Stimulated activated CD8-positive, alpha-beta memory T cell treated with anti-CD3 and anti-CD28 coated beads, Interleukin-15, amount 100 ng/mL, for 1 hour (primary cell): ENCODE measurements at places on chromosomes 6 and 20.

DNA sequence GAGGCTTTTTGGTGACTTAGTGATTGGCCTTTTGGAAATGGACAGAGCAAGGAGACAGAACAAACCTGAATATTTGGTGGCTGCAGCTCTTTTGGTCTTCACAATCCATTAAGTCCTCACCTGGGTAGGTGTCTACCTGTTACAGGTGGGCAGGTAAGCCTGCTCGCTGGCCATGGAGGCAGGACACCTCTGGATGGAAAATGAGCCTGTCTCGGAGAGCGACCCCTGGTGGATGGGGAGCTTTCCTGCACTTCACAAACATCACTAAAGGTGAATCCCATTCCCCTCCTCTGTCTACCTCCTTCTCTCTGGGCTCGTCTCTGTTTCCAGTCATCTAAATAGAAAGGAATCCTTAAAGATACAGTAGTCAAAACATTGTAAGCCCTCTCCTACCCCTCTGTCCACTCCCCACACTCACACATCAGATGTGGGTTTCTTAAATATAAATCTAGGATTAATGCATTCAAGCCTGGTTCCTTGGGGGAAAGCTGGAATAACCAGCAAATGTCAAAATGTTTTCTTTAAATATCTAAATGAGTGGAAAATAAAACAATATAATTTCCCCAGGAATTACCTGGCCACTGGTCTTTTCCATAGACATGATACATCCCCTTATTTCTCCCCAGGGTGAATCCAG, 304.9 kb downstream of the CDH26 start:
- DNase-seq, result peak; percentile 28

- DNase-seq, result no peak
Measured at GRCh38 chr6:117344444-117345291, 79.3 kb downstream of the VGLL2 start.

DNA sequence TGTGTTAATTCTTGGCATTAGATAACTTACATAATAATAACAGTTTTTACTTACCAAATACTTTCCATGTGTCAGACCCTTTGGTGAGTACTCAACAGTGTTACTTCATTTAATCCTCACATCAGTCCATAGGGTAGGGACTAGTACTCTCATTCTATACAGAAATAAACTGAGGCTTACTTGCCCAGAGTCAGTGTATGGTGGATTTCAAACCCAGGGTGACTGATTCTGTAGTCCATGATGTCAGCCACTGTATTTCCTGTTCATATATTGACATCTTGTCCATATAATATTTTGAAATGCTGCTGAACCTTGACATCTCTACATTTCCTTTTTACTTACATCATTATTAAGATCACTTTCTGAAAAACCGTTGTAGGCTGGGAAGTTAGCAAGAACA, 2.5 kb upstream of the PNLDC1 start:
- DNase-seq, result no peak

GRCh38 chr6:30615958-30616810, 859 bp downstream of the PPP1R10 start:
- no peak for DNase-seq

GRCh38 chr6:36266913-36267644, 2.8 kb upstream of the PNPLA1 start:
- DNase-seq, result no peak

DNA sequence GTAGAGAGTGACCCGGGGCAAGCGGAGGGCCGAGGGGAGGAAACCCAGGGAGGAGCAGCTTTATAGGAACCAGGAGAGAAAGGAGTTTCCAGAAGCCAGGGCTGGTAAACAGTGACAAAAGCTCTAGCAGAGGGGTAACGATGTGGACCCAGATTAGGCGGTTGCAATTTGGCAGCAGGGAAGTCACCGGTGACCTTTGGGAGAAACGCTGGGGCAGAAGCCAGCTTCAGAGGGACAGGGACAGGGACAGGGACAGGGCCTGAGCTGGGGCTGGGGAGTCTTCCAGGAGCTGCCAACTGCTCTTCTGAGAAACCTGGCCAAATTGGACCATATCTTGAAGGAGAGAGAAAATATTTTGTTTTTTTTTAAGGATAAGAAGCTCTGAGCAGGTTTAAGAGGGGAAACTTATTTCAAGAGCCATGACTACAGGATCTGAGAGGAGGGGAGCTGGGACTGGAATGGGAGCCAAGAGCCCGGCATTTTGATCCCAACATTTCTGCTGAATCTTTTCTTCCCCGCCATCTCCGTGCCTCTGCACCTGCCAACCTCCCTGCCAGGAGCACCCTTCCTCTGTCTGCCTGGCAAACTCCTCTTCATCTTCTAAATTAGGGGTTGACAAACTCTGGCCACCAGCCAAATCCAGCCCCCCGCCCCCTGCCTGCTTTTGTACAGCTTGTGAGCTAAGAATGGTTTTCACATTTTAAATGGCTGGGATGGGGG, 22.6 kb upstream of the PREX1 start:
- no peak for DNase-seq

DNA sequence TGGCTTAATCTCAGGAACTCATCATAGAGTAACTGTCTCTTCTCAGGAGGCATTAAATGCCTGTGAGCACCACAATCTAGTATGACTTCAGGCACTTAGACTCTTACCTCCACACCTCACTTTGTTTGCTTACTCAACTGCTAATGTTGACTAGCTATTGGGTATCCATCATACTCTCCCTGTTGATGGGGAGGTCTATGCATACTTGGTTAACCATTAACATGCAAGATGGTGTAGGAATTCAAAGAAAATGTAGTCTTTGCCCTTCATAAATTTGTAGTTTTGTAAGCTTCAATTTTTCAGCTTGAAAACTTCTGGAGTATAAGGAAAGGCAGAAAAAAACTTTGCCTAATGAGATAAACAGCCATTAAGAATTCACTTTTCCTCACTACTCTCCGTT, 501.0 kb upstream of the MARCKS start:
- no peak for DNase-seq

GRCh38 chr20:24432046-24432442, 37.4 kb upstream of the SYNDIG1 start:
- no peak for DNase-seq

- no peak for DNase-seq
Measured at GRCh38 chr20:20073801-20074371, 21.6 kb downstream of the CFAP61 start.

- DNase-seq, result no peak
Measured at GRCh38 chr20:11001302-11001701, 327.5 kb upstream of the JAG1 start.

DNA sequence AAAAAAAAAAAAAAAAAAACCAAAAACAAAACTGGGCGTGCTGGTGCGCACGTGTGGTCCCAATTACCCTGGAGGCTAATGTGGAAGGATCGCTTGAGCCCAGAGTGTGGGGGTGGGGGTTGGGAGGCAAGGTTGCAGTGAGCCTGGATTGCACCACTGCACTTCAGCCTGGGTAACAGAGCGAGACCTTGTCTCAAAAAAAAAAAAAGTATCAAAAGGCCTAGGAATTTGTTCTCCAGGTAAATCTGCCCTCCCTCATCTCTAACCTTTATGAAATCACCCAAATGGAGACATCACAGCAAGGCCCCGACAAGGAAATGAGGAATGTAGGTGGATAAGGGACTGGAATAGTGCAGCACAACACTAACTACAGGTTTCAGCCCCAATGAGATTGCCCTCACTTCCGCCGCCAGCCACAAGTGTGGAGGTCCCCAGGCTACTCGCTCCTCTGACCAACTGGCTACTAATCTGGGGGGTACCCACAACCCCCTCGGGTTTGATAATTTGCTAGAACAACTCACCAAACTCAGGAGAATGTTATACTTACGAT, 36.8 kb upstream of the DDR1 start:
- DNase-seq, result no peak

DNA sequence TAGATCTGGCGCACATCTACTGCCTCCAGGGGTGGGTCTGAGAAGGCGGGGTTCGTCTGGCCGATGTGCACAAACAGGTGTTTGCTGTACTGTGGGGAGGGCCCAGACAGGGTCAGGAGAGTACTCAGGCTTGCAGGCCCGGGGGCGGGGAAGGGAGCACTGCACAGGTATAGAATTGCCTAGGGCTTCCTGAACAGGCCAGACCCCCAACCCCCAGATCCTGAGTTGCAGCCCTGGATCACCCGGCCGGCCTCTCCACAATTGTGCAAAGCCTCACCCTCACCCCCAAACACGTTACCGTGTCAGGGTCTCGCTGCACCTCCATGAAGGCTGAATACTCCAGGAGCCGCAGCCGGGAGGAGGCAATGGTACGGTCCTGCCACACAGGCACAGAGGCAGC, 7.8 kb downstream of the RPL10A start:
- DNase-seq, result no peak

DNA sequence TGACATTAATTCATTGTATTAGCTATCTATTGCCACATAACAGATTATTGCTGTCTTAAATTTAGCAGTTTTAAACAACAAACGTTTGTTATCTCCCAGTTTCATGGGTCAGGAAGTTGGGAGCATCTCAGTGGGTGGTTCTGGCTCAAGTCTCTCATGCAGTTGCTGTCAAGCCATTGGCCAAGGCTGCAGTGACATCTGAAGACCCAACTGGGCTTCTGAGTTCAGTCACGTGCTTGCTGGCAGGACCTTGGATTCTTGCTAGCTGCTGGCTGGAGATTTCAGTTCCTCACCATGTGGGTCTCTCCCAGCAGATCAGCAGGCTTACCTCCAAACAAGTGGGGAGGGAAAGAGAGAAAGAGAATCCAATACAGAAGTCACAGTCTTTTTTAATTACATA, 152.6 kb upstream of the EXOC2 start:
- DNase-seq, result no peak

GRCh38 chr20:19934792-19935491, 82.2 kb upstream of the NAA20 start:
- DNase-seq, result no peak

- no peak for DNase-seq
Measured at GRCh38 chr20:37918035-37918434, 15.1 kb downstream of the VSTM2L start.
